ENCODE measurements at places on chromosomes 16 and 17.

GRCh38 chr16:79563921-79564320, 36.6 kb downstream of the MAF start:
- no peak for ATAC-seq

DNA sequence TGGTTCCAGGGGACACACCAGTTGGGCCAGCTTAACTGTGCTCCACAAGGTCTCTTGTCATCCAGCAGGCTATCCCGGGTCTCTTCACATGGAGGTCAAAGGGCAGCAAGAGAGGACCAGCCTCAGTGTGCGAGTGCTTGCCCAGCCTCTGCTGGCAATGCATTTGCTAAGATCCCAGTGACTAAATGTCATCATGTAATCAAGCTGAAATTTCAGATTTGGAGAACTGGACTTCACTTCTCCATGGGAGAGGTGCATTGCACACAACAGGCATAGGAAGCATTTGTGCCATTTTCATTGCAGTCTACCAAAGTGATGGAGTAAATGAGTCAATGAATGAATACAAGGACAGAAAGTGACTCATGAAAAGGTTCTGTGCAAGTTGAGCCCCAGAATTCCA, 51.2 kb upstream of the KDM8 start:
- ATAC-seq = no peak

DNA sequence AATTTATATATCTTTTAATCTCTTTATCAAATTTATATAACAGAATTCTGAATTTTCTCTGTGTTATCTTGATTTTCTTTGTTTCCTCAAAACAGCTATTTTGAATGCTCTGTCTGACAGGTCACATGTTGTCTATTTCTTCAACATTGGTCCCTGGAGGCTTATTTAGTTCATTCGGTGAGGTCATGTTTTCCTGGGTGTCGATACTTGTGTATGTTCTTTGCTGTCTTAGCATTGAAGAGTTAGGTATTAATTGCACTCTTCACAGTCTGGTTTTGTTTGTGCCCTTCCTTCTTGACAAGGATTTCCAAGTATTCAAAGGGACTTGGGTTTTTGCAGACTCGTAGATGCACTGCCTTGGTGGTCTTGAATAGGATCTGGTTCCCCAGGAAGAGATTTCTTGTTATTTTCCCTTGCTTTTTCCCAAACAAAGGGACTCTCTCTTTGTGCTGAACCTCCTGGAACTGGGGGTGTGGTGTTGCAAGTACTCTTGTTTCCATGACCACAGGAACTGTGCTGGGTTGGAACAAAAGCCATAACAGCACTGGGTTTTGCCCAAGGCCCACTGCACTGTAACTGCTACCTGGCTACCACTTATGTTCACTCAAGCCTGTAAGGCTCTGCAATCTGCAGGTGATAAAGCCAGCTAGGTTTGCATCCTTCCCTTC, 1483.0 kb downstream of the CDH8 start:
- no peak for ATAC-seq

DNA sequence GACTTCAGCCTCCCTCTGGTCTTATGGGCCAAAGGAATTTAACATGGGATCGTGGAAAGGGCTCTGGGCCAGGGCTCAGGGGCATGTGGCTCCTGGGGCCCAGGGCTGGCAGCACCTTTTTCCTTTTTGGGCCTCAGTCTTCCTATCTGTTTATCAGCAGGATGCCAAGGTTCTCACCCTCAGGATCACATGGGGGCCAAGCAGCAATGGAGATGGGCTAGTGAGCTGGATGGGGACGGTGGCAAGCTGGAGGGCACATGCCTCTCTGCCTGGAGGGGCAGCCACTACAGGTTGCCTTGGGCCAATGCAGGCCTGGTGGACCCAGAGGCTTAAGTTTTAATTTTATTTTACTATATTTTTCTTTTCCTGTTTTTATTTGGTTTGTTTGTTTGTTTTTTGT, 95.4 kb downstream of the CYLD start:
- no peak for ATAC-seq

DNA sequence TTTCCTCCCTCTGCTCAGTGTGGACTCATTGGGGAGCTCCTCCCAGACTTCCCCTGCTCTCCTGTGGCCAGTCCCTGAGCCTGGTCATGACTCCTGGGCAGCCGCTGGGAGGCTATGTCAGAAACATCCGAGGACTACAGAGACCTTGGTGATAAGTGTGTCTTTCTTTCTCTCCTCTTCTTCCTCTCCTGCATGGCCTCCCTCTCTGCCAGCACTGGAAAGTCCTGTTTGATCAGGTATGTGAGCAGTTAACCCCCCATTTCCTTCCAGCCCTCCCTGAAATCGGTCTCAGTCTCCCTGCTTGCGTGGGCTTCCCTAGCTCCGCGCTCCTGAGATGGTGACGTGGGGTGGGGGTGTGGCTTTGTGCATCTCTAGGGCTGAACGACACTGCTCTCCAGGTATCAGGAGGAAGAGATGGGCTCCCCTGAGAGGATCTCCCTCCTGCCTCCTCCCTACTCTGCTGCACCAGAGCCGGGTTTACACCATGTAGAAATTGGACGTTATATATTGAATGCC, 2.1 kb downstream of the RHBDL3 start:
- no peak for ATAC-seq

- no peak for ATAC-seq
Observed at GRCh38 chr17:65182233-65182632, 45.1 kb downstream of the RGS9 start.
